A673 (cell line): ENCODE measurements at places on chromosomes 2 and 18. TPM values are rescaled to one million over a fixed set of nuclear protein-coding genes. Genes with fewer than 3 reads are reported as not detected.

The TMEM200C gene
- total RNA-seq, result not detected in 2 replicates

DNA sequence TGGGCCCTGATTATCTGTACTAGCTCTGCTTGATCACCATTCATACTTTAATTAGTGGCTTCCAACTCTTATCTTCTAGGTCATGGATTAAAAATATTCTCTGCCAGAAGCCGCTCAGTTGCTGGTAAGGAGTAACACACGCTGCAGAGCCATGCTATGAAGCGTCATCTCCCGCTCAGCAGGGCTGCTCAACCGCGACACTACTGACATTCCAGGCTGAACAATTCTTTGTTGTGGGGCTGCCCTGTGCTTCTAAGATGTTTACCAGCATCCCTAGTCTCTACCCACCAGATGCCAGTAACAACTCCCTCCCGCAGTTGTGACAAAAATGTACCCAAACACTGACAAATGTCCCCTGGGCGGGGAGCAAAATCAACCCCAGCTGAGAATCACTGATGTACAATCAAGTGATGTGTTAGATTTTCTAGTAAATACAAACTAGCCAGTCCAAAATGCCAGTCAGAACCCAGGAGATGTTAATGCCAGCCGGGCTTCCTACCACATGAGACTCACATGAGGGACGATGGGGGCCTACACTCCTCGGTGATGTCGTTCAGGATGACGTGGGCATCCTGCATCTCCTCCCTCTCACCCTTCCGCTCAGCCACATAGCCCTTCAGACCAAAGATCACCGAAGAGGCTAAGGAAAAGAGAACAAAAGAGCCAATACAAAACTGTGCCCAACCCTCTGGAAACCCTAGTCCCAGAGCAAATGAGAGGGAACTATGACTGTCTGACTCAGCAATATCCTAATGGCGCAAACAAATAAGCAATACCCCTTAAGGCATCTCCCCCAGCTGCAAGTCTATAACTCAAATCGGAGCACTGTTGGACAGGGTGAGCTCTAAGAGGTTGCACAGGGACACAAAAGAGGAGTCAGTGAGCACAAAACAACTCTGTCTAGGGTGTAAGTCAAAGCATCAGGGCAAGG lies 15.6 kb downstream of the ILKAP start:
- no peak for DNase-seq
- H3K4me1 ChIP-seq, result no peaks in the 10 kb centered on the region
- H3K27me3 ChIP-seq, result no peaks in the 10 kb centered on the region
- H3K36me3 ChIP-seq, result peaks cover 87% of the 10 kb centered on the region

DNA sequence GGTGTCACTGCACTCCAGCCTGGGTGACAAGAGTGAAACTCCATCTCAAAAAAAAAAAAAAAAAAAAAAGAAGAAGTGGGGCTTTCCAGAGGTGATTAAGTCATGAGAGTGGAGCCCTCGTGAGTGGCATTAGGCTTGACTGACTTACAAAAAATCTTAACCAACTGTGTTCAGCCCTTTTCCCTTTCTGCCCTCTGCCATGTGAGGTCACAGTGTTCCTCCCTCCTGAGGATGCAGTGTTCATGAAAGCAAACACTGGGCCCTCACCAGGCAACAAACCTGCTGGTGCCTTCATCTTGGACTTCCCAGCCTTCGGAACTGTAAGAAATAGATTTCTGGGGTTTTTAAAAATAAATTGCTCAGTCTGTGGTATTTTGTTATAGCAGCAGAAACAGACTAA lies 37.0 kb upstream of the METTL21A start:
- no peak for DNase-seq
- no peak overlapping the region for H3K27ac ChIP-seq
- no peak overlapping the region for H3K4me3 ChIP-seq

DNA sequence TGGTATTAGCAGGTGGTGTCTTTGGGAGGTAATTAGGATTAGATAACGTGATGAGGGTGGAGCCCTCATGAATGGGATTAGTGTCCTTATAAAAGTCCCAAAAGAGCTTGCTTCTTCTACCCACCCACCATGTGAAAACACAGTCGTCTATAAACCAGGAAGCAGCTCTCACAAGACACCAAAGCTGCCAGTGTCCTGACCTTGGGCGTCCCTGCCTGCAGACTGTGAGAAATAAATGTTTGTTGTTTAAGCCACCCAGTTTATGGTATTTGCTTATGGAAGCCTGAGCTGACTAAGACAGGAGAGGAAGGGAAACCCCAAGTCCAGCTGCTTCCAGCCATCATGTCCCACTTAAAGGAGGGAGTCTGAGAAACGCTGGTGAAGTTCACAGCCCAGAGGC lies 13.6 kb downstream of the ADI1 start:
- H3K27ac ChIP-seq, result no peak overlapping the region
- peaks cover 7% of the 10 kb centered on the region for H3K36me3 ChIP-seq
- H3K27me3 ChIP-seq, result no peaks in the 10 kb centered on the region
- no peak overlapping the region for H3K4me3 ChIP-seq
- H3K4me1 ChIP-seq, result no peaks in the 10 kb centered on the region
- no peak for DNase-seq

The KCTD1 gene
- 4.1 and 5.7 TPM in 2 replicates for total RNA-seq

- no peaks in the 10 kb centered on the region for H3K27me3 ChIP-seq
- H3K36me3 ChIP-seq, result no peaks in the 10 kb centered on the region
- H3K4me1 ChIP-seq, result peaks cover 6% of the 10 kb centered on the region
- H3K27ac ChIP-seq, result no peak overlapping the region
- H3K4me3 ChIP-seq, result no peak overlapping the region
Observed at GRCh38 chr2:112602917-112603316, 18.5 kb downstream of the CHCHD5 start.

GRCh38 chr18:79585395-79586370 lies 93.9 kb upstream of the CTDP1 start:
- no peak overlapping the region for H3K4me3 ChIP-seq
- H3K4me1 ChIP-seq, result no peaks in the 10 kb centered on the region
- DNase-seq, result no peak
- no peaks in the 10 kb centered on the region for H3K27me3 ChIP-seq
- H3K36me3 ChIP-seq, result no peaks in the 10 kb centered on the region

DNA sequence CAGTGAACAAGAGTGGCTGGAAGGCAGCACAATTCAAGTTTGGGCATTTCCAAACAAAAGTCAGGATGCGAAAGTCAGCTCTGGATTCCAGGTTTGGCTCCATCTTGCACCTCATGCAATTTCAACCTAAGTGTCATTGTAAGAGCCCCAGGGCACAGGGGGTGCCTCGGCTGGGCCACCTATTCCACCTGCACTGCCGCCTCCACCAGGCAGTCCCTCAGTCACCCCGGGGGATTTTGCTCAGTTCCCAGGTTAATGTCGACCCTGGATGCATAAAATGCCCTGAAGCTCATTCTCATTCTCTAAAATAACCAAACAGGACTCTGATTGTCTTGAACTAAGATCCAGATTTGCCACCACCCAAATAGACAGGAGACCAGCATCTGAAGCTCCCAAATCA lies 77.6 kb downstream of the EDAR start:
- no peak for DNase-seq
- no peak overlapping the region for H3K27ac ChIP-seq
- no peaks in the 10 kb centered on the region for H3K36me3 ChIP-seq
- H3K27me3 ChIP-seq, result no peaks in the 10 kb centered on the region
- H3K4me1 ChIP-seq, result no peaks in the 10 kb centered on the region
- no peak overlapping the region for H3K4me3 ChIP-seq

- H3K4me1 ChIP-seq, result no peaks in the 10 kb centered on the region
- no peaks in the 10 kb centered on the region for H3K36me3 ChIP-seq
- no peak overlapping the region for H3K4me3 ChIP-seq
- H3K27me3 ChIP-seq, result no peaks in the 10 kb centered on the region
Observed at GRCh38 chr2:232235716-232236115, 142.8 kb upstream of the ALPP start.

GRCh38 chr2:109210431-109211200 lies 81.6 kb downstream of the SH3RF3 start:
- H3K4me1 ChIP-seq, result no peaks in the 10 kb centered on the region
- no peak overlapping the region for H3K4me3 ChIP-seq
- DNase-seq, result no peak
- no peaks in the 10 kb centered on the region for H3K27me3 ChIP-seq
- H3K27ac ChIP-seq, result no peak overlapping the region
- H3K36me3 ChIP-seq, result no peaks in the 10 kb centered on the region

DNA sequence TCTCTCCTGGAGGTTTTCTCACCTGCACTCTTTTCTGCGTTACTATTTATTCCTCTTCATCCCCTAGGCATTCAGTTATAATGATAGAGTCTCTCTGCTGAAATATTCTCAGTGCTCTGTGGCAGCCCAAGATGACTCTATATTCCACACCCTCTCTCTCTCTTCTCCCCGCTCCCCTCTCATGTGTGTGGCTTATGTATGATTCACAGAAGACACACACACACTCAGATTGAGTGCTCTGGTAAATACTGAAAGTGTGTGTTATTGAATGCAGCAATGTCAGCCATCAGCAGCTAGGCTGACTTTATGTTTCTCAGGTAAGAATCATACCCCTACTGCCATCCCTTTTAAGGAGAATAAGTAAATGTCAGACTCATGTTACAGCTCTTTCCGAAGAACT lies 201.2 kb downstream of the SLC4A10 start:
- no peak overlapping the region for H3K27ac ChIP-seq
- H3K36me3 ChIP-seq, result no peaks in the 10 kb centered on the region
- H3K4me1 ChIP-seq, result no peaks in the 10 kb centered on the region
- DNase-seq, result no peak
- H3K27me3 ChIP-seq, result no peaks in the 10 kb centered on the region

The UGT1A1 gene
- total RNA-seq, result not detected in 2 replicates

DNA sequence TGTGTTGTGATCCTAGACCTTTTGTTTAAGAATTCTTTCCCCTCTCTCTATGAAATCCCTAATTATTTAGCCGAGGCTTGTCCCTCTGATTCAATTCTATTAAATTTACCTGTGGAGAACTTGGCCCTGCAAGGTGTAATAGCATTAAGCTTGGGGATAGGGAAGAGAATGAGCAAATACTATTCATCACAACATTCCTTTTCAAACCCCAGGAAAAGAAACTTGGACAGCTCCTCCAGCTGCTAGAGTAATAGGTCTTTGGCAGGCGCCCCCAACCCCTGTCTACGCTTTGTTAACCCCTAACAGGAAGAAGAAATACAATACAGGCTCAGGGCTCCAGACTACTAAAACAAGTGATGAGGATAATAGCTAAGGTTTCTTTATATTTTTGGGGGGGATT lies 957.0 kb downstream of the CPS1 start:
- no peak overlapping the region for H3K4me3 ChIP-seq
- H3K27me3 ChIP-seq, result no peaks in the 10 kb centered on the region
- H3K4me1 ChIP-seq, result peaks cover 9% of the 10 kb centered on the region
- no peak overlapping the region for H3K27ac ChIP-seq

The APLF gene
- total RNA-seq, result 5.5 and 6.4 TPM in 2 replicates
